ENCODE measurements at places on chromosomes 13 and 19.

DNA sequence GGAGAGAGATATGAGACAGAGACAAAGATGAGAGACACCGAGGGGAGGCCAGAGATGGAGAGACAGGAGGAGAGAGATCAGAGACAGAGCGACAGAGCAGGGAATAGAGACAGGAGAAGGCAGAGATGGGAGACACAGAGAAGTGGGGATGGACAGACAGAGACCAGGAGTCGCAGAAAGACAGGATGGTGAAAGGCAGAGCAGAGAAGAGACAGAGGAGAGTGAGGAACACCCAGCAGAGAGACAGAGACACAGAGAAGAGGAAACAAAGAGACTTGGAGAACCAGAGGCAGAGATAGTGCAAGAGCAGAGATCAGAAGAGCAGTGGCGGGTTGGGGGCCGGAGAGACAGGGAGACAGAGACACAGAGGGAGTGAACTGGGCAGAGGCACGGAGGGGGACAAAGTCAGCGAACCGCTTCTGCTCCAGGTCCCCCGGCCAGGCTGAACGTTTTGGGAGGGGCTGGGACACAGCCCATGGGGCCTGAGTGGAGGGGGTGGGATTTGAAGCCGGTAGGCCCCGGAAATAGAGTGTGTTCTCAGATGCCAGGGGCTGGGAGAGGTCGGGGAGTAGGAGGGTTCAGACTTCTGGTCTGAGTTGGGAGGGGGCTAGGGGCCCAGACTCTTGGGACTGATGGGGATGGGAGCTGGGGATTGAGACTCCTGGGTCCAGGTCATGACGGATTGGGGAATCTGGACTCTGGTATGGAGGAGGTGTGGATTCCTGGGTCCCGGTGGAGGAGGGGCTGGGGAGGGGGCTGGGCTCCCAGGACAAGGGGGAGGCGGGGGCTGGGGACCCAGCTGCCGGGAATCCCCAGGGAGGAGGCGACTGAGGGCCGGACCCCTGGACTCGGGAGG is 654 bp downstream of the ZNF579 start:
- no peak for DNase-seq

- DNase-seq = no peak
Measured at GRCh38 chr13:74151859-74152258, 17.7 kb upstream of the KLF12 start.

DNA sequence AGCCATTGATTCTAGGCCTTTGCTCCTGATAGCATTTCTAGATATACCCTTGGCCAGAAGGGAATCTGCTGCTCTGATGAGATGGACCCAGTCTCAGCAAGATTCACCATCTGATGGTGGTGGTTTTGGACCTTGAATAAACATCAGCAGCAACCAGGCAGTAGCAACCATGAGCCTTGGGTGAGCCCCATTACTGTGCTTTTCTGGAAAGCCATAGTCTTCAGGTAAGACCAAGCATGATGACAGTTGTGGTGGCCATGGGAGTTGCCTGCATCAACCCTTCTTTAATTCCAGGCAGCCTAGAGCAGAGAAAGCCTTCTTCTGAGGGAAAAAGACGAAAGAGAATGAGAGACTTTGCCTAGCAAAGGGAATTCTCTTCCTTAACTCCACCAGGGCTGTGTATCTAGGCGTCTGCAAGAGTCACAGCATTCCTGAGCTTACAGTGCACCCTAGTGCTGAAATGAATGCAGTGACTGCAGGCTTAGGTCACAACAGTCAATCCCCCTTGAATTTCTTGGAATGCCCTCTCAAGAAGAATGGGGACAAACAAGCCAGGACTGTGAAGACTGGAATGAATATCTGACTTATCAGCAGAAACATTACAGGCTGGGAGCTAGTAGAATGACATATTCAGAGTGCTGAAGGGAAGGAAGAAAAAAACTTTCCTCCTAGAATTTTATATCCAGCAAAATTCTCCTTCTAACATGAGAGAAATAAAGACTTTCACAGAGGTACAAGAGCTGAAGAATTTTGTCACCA is 942.4 kb upstream of the PCDH20 start:
- peak; percentile 54 for DNase-seq

DNA sequence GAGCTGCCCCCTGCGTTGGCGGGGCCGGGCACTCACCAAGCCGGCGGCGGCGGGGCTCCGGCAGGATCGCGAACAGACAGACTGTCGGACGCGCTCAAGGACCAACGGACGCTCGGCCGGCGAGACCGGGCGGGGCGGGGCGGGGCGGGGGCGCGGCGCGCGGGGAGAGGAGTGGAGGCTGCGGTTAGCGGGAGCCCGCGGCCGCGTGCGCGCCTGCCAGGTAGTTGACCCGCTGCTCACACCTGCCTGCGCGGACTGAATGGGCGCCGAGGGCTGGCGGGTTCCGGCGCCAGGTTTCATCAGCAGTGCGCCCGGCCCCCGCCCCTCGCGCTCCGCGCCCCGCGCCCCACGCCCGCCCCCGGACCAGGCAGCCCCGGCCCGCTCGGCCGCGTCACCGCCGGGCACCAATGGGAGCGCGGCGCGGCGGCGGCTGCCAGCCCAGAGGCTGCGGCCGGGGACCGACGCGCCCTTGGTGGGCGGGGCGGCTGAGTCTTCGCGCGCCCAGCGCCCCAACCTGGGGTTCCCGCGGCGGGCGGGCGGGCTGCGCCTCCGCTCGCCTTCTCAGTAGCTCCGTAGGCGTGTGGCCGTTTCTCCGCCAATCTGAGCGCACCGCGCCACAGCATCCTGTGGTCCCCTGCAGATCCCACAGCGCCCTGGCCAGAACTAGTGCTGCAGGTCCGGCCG is at the start of gene SLC7A1:
Gene SLC7A1, minus strand, starts transcription at position 309 of the 684 bp plus-strand sequence. CDS start 59,500 bp downstream, outside the sequence.
- peak; percentile 62 for DNase-seq

- DNase-seq = no peak
Measured at GRCh38 chr13:69706807-69707206, 400.8 kb upstream of the ATXN8OS start.

GRCh38 chr19:10126213-10126639 is 6.5 kb upstream of the EIF3G start:
- no peak for DNase-seq

GRCh38 chr13:90926459-90926858 is 421.0 kb upstream of the MIR17HG start:
- no peak for DNase-seq

GRCh38 chr13:99314640-99315176 is 7.5 kb upstream of the GPR183 start:
- no peak for DNase-seq
